ENCODE measurements at places on chromosomes 16 and 17. TPM values are rescaled to one million over a fixed set of nuclear protein-coding genes. Genes with fewer than 3 reads are reported as not detected.

The PRAC2 gene
- total RNA-seq: not detected

The PDE6G gene
- total RNA-seq: 0.35 TPM

The CACNA1H gene
- 2.2 TPM for total RNA-seq

The ADAM11 gene
- total RNA-seq: 1.4 TPM

The MKS1 gene
- 8.2 TPM for total RNA-seq

The CIBAR2 gene
- 0.15 TPM for total RNA-seq

The ADGRG3 gene
- not detected for total RNA-seq

The GP1BA gene
- not detected for total RNA-seq

The TTLL6 gene
- total RNA-seq: not detected

The ZNF205 gene
- 14.8 TPM for total RNA-seq

The G6PC1 gene
- not detected for total RNA-seq

The HEATR9 gene
- not detected for total RNA-seq

The RMI2 gene
- 0.94 TPM for total RNA-seq

The ORC6 gene
- 0.94 TPM for total RNA-seq

The MAPT gene
- total RNA-seq: 0.15 TPM

The OGFOD3 gene
- total RNA-seq: 29.6 TPM

The TSPOAP1 gene
- under 0.01 TPM for total RNA-seq

The AKAP1 gene
- 11.5 TPM for total RNA-seq

The EVI2A gene
- total RNA-seq: 42.9 TPM

The SLC16A6 gene
- total RNA-seq: 0.15 TPM

The LRRC37A gene
- 0.70 TPM for total RNA-seq

The KRTAP4-9 gene
- total RNA-seq: not detected

The CLEC19A gene
- total RNA-seq: not detected

The HBM gene
- total RNA-seq: not detected

The CSH1 gene
- total RNA-seq: not detected

The KRT33B gene
- total RNA-seq: not detected

The USH1G gene
- not detected for total RNA-seq

The RFFL gene
- total RNA-seq: 12.6 TPM

The NLRC3 gene
- under 0.01 TPM for total RNA-seq

The VWA3A gene
- not detected for total RNA-seq

The KRT12 gene
- not detected for total RNA-seq

The PIGQ gene
- total RNA-seq: 18.5 TPM
